ENCODE measurements at places on chromosomes 1 and 21. TPM values are rescaled to one million over a fixed set of nuclear protein-coding genes. Genes with fewer than 3 reads are reported as not detected.

DNA sequence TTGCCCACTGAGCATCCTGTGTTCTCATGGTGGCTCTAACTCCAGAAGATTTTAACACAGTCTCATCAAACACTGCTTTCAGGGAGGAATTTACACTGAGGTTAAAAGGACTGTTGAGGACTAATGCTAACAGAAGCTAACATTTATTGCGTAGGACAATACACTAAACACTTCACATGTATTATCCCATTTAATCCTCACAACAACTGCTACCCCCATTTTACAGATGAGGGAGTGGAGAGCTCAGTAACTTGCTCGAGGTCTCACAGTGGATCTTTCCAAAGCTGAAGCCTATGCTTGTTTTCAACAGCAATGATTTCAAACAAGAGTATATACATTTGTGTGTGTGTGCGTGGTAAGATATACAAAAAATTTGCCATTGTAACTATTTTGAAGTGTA is 13.9 kb downstream of the ATF3 start:
- no peak for DNase-seq

DNA sequence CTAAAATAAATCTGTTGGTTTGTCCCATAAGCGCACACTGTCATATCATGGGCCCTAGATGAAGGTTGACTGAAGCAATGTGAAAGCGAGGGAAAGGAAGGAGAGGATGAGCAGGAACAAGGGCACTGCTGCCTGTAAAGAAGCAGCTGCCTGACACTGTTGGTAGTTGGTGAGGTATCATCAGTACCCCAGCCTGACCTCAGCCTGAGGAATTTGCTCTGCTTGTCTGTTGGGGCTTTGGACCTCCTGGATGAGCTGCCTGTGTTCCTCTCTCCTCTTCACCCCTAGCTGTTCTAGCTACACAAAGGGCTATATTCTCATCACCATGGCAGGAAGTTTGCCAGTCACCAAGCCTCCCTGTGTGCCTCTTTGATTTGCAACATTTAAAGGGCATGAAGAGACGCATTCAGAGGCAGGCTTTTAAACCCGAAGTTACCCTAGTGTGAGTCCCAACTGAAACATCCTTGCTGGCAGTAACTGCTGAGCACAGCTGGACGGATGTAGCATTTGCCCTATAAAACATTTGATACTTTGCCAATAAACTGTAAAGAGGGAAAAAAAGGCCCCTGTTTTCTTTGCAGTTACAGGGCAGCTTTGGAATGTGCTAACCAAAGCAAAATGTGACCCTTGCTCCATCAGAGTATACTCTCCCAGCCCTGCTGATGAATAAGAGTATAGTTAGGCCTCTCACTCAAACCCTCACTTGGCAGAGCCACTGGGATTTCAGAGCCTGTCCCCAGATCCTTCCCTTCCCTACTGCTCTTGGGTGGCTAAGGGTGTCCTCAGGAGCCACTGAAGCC is 22.2 kb upstream of the SPATA6 start:
- DNase-seq: no peak

FNDC10 gene
- 2.9 TPM for total RNA-seq

HES4 gene
- total RNA-seq: 25.5 TPM
